ENCODE measurements at places on chromosomes 5 and 9.

- DNase-seq: no peak
These were observed 36.2 kb downstream of the INSYN2B start for GRCh38 chr5:169944115-169944514.

DNA sequence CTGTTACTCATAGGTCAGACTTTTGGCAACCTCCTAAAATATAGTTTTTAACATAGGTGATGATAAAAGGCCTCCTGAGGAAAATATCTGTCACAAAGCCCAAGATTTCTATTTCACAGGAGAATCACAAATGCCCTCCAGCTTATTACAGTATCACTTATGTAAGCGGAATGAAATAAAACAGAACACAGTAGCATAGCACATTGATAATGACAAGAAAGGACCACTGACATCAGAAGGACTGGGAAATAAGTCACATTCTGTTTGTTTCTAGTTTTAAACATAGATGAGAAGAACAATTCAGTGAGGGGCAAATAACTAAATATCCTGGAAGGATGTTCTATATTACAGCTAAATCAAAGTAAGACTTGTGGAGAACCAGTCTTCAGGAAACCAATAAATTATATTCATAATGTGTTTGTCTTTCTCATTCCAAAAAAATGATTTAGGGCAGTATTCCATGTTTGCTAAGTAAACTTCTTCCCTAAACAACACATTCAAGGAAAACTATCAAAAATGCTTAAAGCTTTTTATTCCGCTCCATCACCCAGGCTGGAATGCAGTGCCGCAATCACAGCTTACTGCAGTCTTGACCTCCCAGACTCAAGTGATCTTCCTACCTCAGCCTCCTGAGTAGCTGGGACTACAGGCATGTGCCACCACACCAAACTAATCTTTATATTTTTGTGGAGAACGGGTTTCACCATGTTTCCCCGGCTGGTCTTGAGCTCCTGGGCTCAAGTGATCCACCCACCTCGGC is 20.8 kb upstream of the CTNNAL1 start:
- no peak for DNase-seq

GRCh38 chr5:126104951-126105350 is 318.3 kb upstream of the GRAMD2B start:
- DNase-seq: no peak

GRCh38 chr5:171484460-171484899 is 65.0 kb downstream of the FGF18 start:
- peak; percentile 63 for DNase-seq

DNA sequence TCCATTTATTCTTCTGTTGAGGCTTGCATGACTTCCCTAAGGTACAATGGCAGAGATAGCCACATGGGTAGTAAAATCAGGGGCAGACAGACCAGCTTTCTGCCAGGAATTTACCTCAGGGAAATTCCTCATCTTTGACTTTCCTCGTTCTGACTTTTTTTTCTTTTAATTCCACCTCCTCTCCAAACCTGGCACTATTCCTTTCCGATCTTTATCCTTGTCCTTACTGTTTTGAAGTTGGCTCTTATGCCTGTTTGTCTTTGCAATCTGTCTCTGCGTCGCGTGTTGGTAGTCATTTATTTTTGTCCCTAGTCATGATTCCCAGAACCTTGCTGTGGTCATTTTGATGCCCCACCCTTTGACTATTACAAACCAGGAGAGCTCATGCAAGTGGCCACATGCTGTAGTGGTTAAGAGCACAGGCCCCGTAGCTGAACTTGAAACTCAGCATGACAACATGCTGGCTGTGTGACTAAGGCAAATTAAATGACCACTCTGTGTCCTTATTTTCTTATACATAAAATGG is 19.0 kb downstream of the TMC1 start:
- DNase-seq: peak; percentile 41
